Cardiac muscle cell (in vitro differentiated cells and primary cell): ENCODE measurements at places on chromosomes 12 and 14. TPM values are rescaled to one million over a fixed set of nuclear protein-coding genes. Genes with fewer than 3 reads are reported as not detected.
A peak's percentile ranks its signal among the peaks of the same experiment; 100 is the strongest.

GRCh38 chr12:111174251-111174960 lies 194.5 kb downstream of the PHETA1 start:
- H3K4me3 ChIP-seq: no peak overlapping the region
- no peak overlapping the region for H3K27ac ChIP-seq
- no peaks in the 10 kb centered on the region for H3K27me3 ChIP-seq
- no peaks in the 10 kb centered on the region for H3K36me3 ChIP-seq
- no peaks in the 10 kb centered on the region for H3K4me1 ChIP-seq

Gene KRT75
- not detected in 2 replicates for total RNA-seq

DNA sequence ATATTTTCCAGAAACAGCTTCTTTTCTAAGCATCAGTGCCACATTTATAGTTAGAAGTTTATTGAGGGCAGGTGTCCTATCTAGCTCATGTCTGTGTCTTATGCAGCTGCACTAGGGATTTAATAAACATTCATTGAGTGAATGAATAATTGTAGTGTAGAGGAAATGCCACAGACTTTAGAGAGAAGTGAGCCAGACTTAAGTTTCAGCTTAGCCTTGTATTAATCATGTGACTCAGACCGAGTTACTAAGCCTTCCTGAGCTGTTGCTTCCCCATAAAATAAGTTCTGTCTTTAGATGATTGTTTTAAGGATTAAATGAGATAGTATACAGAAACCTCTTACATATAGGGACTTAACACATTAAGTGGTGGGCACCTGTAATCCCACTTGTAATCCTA lies 236.1 kb upstream of the DDHD1 start:
- no peaks in the 10 kb centered on the region for H3K27me3 ChIP-seq
- DNase-seq: no peak
- H3K4me1 ChIP-seq: no peaks in the 10 kb centered on the region
- no peak overlapping the region for H3K27ac ChIP-seq
- no peak overlapping the region for H3K4me3 ChIP-seq
- no peaks in the 10 kb centered on the region for H3K36me3 ChIP-seq

Gene IGF1
- total RNA-seq: 1.4 TPM in 1 of 2 replicates, not detected in the other

Gene SYT10
- total RNA-seq: 1.4 and 1.8 TPM in 2 replicates

DNA sequence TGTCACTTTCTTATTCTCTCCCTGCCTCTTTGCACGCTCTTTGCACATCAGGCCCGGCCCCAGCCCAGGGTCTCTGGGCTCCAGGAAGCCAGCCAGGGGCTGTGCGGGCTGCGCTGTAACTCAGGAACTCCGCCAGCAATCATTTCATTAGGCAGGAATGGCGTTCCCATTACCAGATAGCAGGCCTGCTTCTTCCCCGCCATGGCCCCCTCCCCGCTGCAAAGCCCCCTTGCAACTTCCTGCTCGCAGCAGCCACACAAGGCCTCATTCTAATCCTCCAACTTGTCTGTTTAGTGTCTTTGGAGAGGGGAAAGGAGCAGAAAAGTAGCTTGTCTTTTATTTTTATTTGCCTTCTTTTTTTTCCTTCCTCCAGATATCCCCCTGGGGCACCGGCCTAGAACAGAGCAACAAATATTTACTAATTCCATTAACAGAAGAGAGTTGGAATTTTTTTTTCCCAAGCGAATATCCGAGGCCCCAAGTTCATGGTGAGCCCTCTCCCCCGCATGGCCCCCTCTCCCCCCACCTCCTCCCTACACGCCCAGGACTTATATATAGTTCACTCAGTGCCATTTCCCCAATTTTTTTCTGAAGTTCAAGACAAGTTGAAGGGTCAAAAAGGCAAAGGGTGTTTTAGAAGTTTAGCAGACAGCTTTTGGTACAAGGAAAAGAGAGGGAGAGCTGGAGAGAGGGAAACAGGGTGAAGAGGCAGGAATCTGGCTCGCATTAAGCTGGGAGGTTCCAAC lies 329.4 kb upstream of the TBX3 start:
- no peaks in the 10 kb centered on the region for H3K36me3 ChIP-seq
- no peaks in the 10 kb centered on the region for H3K27me3 ChIP-seq

Gene OTX2
- 3.3 and 7.1 TPM in 2 replicates for total RNA-seq

DNA sequence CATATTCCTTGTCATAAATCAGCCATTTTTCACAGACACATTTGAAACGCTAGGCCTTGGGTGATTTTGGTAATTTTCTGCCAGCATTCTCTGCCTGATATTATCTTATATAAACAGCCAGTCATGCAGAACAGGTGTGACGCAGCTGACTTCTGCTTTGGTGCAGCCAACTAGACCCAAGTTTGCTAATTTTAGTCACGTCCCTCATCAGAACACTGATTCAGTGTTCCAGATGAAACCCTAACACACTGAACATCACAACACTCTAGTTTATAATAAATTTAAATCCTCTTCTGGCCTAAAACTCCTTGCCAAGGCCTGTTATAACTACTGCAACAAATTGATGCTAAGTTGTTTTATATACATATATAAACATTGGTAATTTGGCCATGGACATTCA lies 386.1 kb downstream of the SEC23A start:
- DNase-seq: no peak
- H3K4me3 ChIP-seq: no peak overlapping the region
- no peaks in the 10 kb centered on the region for H3K27me3 ChIP-seq
- no peaks in the 10 kb centered on the region for H3K4me1 ChIP-seq
- H3K36me3 ChIP-seq: no peaks in the 10 kb centered on the region
- no peak overlapping the region for H3K27ac ChIP-seq

Gene CD163L1
- 0.18 TPM in 1 of 2 replicates, not detected in the other for total RNA-seq

Gene FOXN4
- 0.42 and 2.5 TPM in 2 replicates for total RNA-seq

Gene RNF212B
- total RNA-seq: not detected in 2 replicates

Gene PIWIL1
- not detected in 2 replicates for total RNA-seq

Gene SDR9C7
- total RNA-seq: 0.14 and 1.3 TPM in 2 replicates

- no peak for DNase-seq
- no peaks in the 10 kb centered on the region for H3K36me3 ChIP-seq
- no peak overlapping the region for H3K4me3 ChIP-seq
- no peaks in the 10 kb centered on the region for H3K27me3 ChIP-seq
- no peaks in the 10 kb centered on the region for H3K4me1 ChIP-seq
- H3K27ac ChIP-seq: no peak overlapping the region
Observed at GRCh38 chr12:77947746-77948145, 117.1 kb downstream of the NAV3 start.

DNA sequence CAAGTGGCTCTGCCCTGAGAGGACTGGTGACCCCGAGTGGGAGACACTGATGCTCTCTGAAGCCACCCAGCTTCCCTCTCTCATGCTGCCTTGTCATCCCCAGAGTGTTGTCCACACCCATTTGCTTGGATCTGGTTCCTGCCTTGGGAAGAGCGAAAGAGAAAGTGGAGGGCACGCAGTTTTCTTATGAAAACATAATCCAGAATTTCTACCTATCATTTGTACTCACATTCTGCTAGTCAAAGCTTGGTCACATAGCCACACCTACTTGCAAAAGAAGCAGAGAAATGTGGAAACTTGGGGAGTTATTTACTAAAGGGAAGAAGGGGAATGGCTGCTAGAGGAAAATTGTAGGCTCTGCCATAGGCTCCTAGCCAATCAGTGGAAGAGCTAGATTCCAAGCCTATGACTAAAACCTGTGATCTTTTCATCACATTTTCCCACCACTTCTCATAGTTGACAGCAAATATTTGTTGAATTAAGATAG lies 326.3 kb downstream of the ZFP36L1 start:
- H3K4me3 ChIP-seq: no peak overlapping the region
- H3K4me1 ChIP-seq: no peaks in the 10 kb centered on the region
- DNase-seq: peak; percentile 95

GRCh38 chr12:69430942-69431590 lies 39.1 kb upstream of the FRS2 start:
- H3K27me3 ChIP-seq: no peaks in the 10 kb centered on the region
- H3K36me3 ChIP-seq: no peaks in the 10 kb centered on the region
- peak overlapping the region; percentile 84 for H3K27ac ChIP-seq
- H3K4me3 ChIP-seq: no peak overlapping the region

- peaks cover 44% of the 10 kb centered on the region for H3K36me3 ChIP-seq
- H3K4me1 ChIP-seq: peaks cover under 1% of the 10 kb centered on the region
- peak overlapping the region; percentile 75 for H3K27ac ChIP-seq
- DNase-seq: no peak
- no peaks in the 10 kb centered on the region for H3K27me3 ChIP-seq
Observed at GRCh38 chr12:104115587-104115975, 22.4 kb downstream of the NFYB start.

DNA sequence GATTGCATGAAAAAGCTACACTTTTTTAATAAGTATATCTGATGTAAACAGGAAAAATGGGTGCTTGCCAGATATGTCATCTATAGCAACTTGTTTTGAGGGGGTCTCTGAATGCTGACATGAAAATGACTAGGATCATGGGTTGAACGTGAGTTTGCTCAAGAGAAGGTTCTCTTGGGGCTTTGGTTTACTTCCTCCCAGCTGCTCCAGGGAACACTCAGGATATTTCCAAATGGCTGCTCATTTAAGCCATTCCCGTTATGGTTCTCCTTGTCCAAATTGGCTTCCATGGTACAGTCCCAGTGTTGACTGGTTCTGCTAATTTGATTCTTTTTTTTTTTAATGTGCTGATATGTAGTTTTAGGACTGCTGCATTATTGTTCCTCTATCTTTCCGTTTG lies 118.3 kb downstream of the ETV6 start:
- DNase-seq: no peak
- H3K27ac ChIP-seq: no peak overlapping the region
- peaks cover 30% of the 10 kb centered on the region for H3K4me1 ChIP-seq
- no peak overlapping the region for H3K4me3 ChIP-seq
- H3K27me3 ChIP-seq: no peaks in the 10 kb centered on the region

- H3K27me3 ChIP-seq: no peaks in the 10 kb centered on the region
- H3K4me1 ChIP-seq: no peaks in the 10 kb centered on the region
- no peak overlapping the region for H3K27ac ChIP-seq
- H3K36me3 ChIP-seq: no peaks in the 10 kb centered on the region
Observed at GRCh38 chr12:87270919-87271318, 758.3 kb downstream of the C12orf50 start.

DNA sequence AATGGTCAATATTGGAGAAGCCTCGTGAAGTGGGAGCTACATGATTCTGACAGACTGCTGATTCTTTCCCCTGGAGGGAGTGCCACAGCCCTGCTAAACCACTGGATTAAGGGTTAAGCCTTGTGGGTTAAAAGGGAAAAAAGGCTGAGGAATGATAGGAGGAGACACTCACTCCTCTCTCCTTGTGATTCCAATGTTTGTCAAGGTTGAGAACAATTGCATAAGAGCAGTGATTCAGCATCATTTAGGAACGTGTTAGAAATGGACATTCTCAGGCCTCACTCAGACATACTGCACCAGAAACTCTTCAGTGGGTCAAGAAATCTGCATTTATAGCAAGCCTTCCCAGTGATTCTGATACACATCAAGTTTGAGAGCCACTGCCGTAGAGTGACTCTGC lies 87.8 kb upstream of the GZMB start:
- no peaks in the 10 kb centered on the region for H3K27me3 ChIP-seq
- DNase-seq: no peak
- no peaks in the 10 kb centered on the region for H3K4me1 ChIP-seq
- no peak overlapping the region for H3K4me3 ChIP-seq
- no peak overlapping the region for H3K27ac ChIP-seq

DNA sequence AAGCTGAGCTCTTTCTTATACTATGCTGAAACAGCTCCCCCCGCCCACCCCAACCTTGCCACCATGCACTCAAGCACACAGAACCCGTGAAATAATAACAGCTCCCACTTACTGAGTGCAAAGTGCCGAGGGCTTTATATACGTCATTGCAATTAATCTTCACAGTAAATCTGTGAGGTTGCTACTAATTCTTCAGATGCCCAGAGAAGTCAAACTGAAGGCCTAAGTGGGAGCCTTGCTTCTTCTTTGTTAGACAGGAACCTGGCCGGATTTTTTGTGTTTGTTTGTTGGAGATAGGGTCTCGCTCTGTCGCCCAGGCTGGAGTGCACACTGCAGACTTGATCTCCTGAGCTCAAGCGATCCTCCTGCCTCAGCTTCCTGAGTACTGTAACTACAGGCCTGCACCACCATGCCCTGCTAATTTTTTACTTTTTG lies 34.0 kb downstream of the VCPKMT start:
- no peak overlapping the region for H3K27ac ChIP-seq
- DNase-seq: no peak
- H3K4me1 ChIP-seq: no peaks in the 10 kb centered on the region
- no peak overlapping the region for H3K4me3 ChIP-seq
- H3K36me3 ChIP-seq: no peaks in the 10 kb centered on the region

- no peak overlapping the region for H3K27ac ChIP-seq
- H3K4me1 ChIP-seq: no peaks in the 10 kb centered on the region
- H3K27me3 ChIP-seq: no peaks in the 10 kb centered on the region
- peak; percentile 75 for DNase-seq
- no peaks in the 10 kb centered on the region for H3K36me3 ChIP-seq
Observed at GRCh38 chr14:56423544-56423943, 156.1 kb upstream of the TMEM260 start.

GRCh38 chr12:108789546-108789945 lies 58.2 kb upstream of the CORO1C start:
- H3K36me3 ChIP-seq: peaks cover 38% of the 10 kb centered on the region
- peaks cover 12% of the 10 kb centered on the region for H3K4me1 ChIP-seq
- DNase-seq: no peak
- no peaks in the 10 kb centered on the region for H3K27me3 ChIP-seq

DNA sequence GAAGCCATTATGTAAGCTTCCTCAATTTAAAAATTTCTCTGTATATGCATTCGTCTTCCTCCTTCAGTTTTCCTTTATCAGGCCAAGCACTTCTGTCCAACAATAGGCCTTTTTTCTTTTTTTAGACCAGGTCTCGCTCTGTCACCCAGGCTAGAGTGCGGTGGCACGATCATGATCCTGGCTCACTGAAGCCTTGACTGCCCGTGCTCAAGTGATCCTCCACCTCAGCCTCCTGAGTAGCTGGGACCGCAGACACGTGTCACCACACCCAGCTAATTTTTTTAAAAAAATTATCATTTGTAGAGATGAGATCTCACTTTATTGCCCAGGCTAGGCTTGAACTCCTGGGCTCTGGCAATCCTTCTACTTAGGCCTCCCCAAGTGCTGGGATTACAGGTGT lies 25.8 kb downstream of the TAOK3 start:
- no peaks in the 10 kb centered on the region for H3K27me3 ChIP-seq
- H3K4me1 ChIP-seq: peaks cover 28% of the 10 kb centered on the region
- peak overlapping the region; percentile 10 for H3K27ac ChIP-seq

- no peaks in the 10 kb centered on the region for H3K4me1 ChIP-seq
- no peak overlapping the region for H3K27ac ChIP-seq
- peak; percentile 52 for DNase-seq
- no peaks in the 10 kb centered on the region for H3K27me3 ChIP-seq
Observed at GRCh38 chr12:113322343-113322742, 12.6 kb downstream of the SLC8B1 start.

- H3K27me3 ChIP-seq: no peaks in the 10 kb centered on the region
- DNase-seq: no peak
- H3K27ac ChIP-seq: no peak overlapping the region
- no peak overlapping the region for H3K4me3 ChIP-seq
Observed at GRCh38 chr12:130468700-130469245, 131.1 kb downstream of the PIWIL1 start.

GRCh38 chr12:46439793-46440511 lies 67.4 kb upstream of the SLC38A2 start:
- DNase-seq: no peak
- no peaks in the 10 kb centered on the region for H3K36me3 ChIP-seq
- H3K4me1 ChIP-seq: no peaks in the 10 kb centered on the region
- H3K27ac ChIP-seq: no peak overlapping the region
- no peak overlapping the region for H3K4me3 ChIP-seq
- H3K27me3 ChIP-seq: no peaks in the 10 kb centered on the region

GRCh38 chr12:42104087-42104486 lies 40.6 kb downstream of the GXYLT1 start:
- H3K36me3 ChIP-seq: peaks cover 10% of the 10 kb centered on the region
- H3K4me3 ChIP-seq: no peak overlapping the region
- H3K4me1 ChIP-seq: no peaks in the 10 kb centered on the region
- no peak overlapping the region for H3K27ac ChIP-seq
